Activated T-cell treated with anti-CD3 and anti-CD28 coated beads for 4 hours (primary cell): ENCODE measurements at places on chromosomes 2 and 18.

DNA sequence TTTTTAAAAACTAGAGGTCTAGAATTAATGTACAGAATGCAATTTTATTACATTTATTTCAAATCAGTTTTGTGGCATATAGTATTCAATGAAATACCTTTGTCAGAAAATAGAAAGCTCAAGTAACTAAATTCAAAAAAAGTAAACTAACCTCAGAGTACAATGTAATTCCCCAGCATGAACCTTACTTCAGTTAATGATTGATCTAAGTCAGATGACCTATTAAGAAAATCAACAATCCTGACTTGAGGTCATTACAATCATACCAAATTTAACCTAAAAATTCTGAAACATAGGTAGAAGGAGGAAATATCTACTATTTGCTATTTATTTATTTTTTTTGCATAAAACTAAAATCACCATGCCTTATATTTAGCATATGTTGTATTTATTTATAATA, 142.9 kb downstream of the CCDC102B start:
- no peak for DNase-seq

- no peak for DNase-seq
Observed at GRCh38 chr2:225027061-225027762, 15.1 kb downstream of the DOCK10 start.

GRCh38 chr2:143909577-143910353, 610.2 kb downstream of the ZEB2 start:
- DNase-seq: no peak

DNA sequence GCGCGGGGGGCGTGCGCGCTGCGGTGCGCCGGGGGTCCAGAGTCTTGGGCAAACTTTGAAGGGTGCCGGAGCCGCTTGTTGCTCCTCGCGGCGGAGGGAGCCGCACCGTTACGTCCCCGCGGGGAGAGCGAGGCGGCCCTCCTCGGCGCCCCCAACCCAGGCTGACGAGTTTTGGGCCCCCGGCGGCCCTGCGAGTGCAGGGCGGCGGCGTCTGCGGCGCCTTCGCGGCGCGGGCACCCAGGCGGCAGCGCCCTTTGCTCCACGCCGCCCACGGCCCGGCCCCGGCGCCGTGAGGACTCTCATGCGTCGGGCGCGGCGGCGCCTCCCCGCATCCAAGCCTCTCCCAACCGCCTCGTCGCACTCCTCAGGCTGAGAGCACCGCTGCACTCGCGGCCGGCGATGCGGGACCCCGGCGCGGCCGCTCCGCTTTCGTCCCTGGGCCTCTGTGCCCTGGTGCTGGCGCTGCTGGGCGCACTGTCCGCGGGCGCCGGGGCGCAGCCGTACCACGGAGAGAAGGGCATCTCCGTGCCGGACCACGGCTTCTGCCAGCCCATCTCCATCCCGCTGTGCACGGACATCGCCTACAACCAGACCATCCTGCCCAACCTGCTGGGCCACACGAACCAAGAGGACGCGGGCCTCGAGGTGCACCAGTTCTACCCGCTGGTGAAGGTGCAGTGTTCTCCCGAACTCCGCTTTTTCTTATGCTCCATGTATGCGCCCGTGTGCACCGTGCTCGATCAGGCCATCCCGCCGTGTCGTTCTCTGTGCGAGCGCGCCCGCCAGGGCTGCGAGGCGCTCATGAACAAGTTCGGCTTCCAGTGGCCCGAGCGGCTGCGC, 814 bp downstream of the FZD7 start:
- no peak for DNase-seq

DNA sequence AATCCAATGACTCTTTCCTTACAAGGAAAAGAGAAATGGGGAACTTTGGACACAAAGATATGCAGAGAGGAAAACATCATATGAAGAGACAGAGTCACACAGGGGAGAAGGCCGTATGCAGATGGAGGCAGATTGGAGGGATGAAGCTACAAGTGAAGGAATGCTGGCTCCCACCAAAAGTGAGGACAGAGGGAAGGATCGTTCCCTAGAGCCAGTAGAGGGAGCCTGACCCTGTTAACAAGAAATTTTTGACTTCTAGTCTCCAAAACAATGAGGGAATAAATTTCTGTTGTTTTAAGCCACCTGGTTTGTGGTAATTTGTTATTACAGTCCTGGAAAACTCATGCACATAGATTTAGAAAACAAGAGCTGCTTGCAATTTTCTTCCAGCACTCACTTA, 169.3 kb downstream of the PMAIP1 start:
- no peak for DNase-seq

- DNase-seq: no peak
Observed at GRCh38 chr2:195388028-195388427, 269.0 kb upstream of the SLC39A10 start.

DNA sequence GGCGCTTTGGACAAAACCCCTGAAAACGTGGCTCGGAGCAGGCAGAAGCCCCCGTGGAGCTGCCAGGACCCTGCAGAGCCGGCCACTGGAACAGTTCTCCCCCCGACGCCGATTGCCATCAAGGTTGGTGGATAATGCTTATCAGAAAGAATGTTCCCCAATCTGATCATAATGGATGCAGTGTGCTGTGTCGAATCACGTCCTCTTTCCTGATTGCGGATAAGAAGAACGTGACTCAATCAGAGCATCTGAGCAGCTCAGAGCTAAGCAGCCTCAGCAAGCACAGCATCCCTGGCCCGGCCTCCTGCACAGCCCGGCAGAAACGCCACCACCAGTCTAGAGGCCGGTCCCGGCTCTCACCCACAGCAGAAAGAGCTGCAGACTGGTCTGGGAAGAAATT, 488.0 kb downstream of the EIPR1 start:
- no peak for DNase-seq

GRCh38 chr2:190718652-190719526, 70.0 kb downstream of the NAB1 start:
- peak; percentile 50 for DNase-seq

DNA sequence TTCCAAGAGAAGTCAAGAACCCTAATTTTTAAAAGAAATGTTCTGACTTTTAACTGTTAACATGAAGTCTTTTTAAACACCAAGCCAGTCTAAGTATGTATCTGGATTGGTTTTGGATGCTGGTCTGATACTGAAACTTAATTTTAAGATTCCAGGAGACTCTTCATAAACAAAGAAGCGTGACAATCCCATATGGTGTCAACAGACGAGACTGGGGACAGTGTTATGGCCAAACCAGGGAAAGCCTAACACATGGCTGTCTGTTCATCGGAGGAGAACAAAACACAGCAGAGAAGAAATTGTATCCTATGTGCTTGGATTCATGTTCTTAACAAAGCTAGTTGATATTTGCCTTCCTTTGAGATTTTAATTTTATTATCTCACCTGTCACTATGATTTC, 80.5 kb upstream of the UPP2 start:
- no peak for DNase-seq

GRCh38 chr18:58861861-58862301, 2.8 kb upstream of the ZNF532 start:
- DNase-seq: no peak

- DNase-seq: no peak
Observed at GRCh38 chr2:222969491-222969890, 82.5 kb upstream of the KCNE4 start.

DNA sequence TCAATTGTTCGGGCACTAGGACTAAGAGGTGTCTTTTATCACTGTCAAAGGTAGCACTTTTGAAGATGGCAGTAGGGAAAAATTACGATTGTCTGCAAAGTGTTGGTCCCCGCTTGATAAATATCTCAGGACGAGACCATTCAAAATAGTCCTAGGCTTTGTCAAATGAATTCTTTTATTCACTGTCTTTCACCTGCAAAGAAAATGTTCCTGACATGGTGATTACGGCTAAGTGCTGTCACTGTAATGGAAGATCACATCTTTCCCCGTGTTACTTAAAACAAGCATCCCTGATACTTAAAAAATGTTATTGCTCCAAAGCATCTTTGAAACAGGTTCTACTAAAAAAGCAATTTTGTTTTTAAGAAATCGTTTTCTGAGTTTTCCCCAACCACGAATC, 71.7 kb downstream of the KCTD1 start:
- no peak for DNase-seq

DNA sequence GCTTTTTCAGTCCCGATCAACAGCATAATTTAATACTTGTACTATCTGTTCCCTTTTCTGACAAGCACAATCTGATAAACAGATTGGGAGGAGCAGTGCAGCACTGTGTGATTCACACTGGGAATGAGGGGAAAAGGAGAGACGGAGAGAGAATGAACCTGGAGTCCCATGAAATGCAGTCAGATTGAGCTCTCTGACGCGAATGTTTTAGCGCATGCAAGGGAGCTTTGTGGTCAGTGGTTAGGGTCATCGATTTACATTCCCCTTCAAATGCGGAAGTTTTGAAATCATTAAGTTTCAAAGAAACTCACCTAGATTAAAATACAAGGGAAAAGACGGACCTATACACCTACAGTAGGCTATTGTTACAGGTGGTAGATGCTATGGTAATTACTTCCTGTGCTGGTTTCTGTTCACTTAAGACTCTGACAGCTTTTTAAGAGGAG, 99.6 kb downstream of the KCTD1 start:
- no peak for DNase-seq

DNA sequence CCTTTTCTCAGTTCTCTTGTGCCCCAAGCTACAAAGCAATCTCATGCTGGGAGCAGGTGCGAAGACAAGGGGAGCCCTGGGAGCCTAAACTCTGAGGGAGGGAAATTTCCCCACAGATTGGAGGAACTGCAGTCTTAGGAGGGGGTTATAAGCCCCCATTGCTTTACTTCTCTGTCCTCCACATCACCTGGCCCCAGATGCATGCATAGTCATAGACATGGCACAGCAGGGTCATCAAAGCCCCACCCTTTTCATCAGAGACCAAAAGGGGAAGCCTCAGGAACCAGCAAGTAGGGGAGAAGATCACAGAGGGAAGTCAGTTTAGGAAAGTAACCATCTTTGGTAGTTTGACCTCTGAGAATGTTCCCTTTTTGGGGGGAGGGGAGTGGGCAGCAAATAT, 33.7 kb downstream of the LANCL1 start:
- no peak for DNase-seq
